KBM-7 (cell line): ENCODE measurements at places on chromosomes 12 and 14.

DNA sequence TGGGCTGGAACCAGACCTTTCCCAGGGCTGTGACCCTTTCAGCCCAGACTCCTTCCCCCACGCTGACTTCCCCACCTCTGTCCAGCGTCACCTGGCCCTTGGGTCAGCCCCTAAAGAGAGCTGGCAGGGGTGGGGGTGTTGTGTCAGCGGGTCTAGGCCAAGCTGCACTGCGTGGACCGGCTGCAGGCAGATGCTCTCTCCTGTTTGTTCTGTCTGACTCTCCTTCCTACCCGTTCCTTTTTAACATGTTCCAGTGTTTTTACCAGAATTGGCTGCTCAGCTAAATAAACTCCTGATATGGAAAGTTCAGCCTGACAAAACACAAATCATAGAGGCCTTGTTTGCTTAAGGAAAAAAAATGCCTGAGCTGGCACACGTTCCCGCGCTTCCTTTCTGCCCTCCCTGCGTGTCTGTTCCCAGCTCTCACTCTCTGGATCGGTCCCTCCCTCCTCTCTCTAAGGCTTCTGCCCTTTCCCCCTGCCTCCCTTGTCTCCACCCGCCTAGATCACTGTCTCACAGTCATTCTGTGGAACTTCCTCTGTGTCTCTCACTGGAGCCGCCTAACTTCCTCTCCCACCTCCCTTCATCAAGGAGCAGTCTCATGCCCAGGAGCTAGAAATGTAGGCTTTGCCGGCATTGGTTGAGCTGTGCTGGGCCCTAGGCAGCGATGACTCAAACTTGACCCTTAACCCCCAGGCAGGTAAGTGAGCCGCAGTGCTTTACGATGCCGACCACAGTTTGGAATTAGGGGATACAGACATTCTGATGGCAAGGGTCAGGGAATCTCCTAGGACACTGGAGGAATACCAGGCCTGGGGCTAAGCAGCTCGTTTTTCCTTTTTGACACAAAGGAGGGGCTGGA is 15.5 kb upstream of the MLXIP start:
- DNase-seq: peak; percentile 92

DNA sequence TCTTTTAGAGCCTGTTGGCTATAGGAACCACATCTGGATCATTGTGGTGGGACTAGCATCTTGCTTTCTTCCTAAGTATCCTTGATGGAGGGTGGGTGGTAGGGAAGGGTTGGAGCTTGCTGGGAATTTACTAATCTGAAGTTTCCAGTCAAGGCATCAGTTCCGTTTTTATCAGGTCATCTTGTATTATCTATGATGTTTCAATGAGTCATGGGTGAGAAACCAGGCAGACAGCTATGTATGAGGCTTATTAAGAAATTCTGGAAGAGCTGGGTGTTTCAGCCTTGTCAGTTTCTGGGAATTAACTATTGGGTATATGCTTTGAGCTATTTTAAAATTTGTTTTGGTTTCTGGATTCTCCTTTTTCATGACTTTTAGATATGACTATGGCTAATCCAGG is 11.3 kb downstream of the TSFM start:
- no peak for DNase-seq

GRCh38 chr12:89343127-89343526 is 9.2 kb downstream of the DUSP6 start:
- no peak for DNase-seq

DNA sequence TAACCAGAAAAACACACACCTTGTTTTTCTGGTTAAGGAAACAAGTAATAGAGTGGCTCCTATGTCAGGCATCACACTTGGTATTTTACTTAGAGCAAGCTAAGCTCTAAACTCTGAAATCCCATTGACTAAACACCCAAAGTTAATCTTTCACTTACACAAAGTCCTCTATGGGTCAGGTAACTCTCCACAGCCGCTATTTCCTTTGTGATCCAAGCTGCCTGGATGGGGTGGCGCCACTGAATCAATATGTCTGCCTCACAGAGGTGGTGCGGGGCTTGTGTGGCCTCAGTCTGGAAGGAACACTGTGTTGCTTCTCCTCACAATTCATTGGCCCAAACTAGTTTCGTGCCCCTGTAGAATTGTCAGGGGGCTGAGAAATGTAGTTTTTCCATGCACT is 160.0 kb upstream of the E2F7 start:
- no peak for DNase-seq

GRCh38 chr12:132788375-132789098 is 26.9 kb upstream of the ANKLE2 start:
- no peak for DNase-seq

- DNase-seq: no peak
These were observed 42.8 kb downstream of the NKX2-1 start for GRCh38 chr14:36477266-36477665.

- no peak for DNase-seq
These were observed 338.4 kb downstream of the ADAMTS20 start for GRCh38 chr12:43213608-43214007.

GRCh38 chr14:64704743-64705380 is 638 bp downstream of the PLEKHG3 start:
- peak; percentile 43 for DNase-seq

DNA sequence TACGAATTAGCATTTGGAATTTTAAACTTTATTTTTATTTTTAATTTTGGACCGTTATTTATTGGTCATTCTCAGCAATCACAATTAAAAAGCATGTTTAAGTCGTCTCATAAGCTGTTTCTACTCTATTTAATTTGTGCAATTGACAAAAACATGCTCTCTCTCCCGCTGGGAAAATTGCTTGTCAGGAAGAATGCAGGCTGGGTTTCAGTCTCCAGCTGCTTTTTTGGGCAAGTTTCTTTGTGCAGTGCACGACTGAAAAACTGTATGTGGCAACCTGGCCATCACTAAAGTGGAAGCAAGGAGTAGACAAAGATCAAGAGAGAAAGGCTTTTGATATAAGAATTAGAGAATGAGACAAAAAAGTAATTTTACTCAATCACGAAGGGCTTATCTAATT is 941.5 kb upstream of the MDGA2 start:
- no peak for DNase-seq

- DNase-seq: peak; percentile 29
These were observed 6.8 kb downstream of the ACAD10 start for GRCh38 chr12:111692575-111693210.

DNA sequence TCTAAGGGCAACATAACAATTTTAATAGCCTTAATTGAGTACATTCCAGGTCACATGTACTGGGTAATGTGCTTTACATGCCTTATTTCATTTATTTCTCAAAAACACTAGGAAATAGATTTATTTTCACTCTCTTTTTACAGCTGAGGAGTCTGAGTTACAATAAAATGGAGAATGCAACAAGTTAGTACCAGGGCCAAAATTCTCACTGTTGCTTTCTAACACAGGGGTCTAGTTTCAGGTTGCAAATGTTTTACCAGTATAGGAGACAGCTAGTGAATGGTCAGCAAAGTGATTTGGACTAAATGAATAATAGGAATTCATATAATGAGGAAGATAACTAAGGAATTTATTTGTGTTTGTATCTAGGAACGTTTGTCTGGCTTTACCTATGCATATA is 137.3 kb downstream of the RASSF9 start:
- DNase-seq: no peak

DNA sequence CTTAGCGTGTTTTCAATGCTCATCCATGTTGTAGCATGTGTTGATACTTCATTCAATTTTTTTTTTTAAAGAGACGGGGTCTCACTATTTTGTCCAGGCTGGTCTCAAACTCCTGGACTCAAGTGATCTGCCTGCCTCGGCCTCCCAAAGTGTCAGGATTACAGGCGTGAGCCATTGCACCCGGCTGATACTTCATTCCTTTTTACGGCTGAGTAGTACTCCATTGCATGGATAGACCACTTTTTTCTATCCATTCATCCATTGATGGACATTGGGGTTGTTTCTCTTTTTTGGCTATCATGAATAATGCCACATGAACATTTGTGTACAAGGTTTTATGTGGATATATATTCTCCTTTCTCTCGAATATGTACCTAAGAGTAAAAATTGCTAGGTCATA is 1.2 kb downstream of the P2RX7 start:
- DNase-seq: no peak

- no peak for DNase-seq
These were observed 2.1 kb downstream of the TTC6 start for GRCh38 chr14:37597538-37597913.

DNA sequence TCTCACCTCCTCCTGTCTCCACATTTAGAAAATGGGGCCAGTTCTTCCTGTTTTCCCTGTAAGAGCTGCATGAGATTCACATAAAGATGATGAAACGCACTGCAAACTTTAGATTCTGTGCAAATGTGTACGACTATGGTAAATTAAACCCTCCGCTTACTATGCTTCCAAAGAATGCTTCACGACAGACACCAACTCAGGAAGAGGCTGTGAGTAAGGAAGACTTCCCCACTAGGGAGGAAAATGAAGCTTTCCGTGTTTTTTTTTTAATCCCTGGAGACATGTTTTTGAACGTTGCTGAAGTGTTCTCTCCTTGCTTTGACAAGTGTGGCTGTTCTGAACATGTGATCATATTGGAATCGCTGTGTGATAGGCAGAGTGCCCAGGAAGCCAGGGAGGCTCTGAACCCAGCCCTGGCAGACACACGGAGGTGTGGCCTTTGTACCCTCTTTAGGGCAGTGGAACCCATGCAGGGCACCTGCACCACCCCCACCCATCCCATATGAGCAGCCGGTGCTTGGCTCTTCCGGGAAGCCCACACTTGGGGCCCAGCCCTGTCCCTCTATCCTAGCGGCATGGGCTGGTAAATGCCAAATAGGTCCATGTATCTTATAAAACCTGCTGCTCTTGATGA is 7.5 kb upstream of the SYNE3 start:
- peak; percentile 70 for DNase-seq

DNA sequence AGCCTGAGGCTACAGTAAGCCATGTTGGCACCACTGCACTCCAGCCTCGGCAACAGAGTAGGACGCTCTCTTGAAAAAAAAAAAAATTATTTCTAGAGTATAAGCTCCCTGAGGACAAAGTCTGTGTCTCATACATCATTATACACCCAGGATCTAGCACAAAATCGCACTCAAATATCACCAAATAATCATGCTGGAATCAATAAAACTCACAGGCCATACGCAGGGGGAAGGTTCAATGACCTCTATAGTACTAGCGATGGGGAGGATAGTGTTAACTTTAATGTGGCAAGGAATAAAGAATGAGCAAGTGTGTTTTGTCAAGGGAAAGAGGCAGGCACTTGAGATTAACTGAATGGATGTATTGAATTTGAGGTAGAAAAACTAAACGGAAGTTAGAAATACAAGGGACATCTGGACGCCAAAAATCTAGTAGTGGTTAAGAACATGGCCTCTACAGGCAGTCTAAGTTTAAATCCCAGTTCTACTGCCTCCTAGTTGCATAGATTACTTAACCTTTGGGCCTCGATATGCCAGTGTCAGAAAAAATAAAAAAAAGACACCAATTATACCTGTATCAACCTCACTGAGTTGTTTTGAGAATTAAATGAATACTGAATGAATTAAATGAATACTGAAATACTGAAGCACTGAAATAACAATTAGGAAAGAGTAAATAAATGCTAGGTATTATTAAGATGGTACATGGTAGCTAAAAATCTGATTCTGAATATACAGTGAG is 4.4 kb upstream of the AP4S1 start:
- DNase-seq: no peak

- no peak for DNase-seq
These were observed 402.2 kb upstream of the USP15 start for GRCh38 chr12:61857968-61858367.

GRCh38 chr14:78259831-78260230 is 89.7 kb downstream of the NRXN3 start:
- no peak for DNase-seq

- DNase-seq: peak; percentile 38
These were observed 34.4 kb downstream of the PROX2 start for GRCh38 chr14:74841230-74842207.

- DNase-seq: no peak
These were observed at the start of gene SIX6 for GRCh38 chr14:60508707-60509437. TSS of gene SIX6 (plus strand) at chr14:60509146. CDS start at chr14:60509399, 253 bp downstream.

DNA sequence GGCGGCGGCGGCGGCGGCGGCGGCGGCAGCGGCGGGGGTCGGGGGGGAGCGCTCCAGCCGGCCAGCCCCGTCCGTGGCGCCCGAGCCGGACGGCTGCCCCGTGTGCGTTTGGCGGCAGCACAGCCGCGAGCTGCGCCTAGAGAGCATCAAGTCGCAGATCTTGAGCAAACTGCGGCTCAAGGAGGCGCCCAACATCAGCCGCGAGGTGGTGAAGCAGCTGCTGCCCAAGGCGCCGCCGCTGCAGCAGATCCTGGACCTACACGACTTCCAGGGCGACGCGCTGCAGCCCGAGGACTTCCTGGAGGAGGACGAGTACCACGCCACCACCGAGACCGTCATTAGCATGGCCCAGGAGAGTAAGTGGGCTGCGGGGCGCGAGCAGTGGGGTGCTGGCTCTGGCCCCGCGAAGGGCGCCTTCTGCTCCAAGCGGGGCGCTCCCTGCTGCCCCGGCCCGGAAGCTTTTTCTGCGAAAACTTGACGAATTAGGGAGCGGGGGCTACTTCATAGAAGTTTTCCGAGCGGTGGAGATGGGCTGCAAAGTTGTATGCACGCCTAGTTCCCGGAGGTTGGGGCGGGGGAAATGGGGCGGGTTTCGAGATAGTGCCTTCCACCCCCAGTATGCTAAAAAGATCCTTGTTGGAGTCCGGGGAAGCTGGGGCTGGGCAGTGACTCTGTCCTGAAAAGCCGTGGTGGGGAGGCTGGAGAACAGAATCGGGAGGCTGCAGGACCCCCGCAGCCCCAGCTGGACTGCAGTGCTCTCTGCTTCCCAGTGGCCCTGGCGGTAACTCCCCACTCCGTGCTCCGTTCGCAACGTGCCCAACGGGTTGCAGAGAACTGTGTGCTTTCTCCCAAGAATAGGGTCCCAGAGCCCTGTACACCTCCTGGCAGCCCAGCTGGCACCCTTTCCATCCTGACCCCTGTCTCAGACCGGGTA is 751 bp downstream of the GDF11 start:
- DNase-seq: peak; percentile 56

DNA sequence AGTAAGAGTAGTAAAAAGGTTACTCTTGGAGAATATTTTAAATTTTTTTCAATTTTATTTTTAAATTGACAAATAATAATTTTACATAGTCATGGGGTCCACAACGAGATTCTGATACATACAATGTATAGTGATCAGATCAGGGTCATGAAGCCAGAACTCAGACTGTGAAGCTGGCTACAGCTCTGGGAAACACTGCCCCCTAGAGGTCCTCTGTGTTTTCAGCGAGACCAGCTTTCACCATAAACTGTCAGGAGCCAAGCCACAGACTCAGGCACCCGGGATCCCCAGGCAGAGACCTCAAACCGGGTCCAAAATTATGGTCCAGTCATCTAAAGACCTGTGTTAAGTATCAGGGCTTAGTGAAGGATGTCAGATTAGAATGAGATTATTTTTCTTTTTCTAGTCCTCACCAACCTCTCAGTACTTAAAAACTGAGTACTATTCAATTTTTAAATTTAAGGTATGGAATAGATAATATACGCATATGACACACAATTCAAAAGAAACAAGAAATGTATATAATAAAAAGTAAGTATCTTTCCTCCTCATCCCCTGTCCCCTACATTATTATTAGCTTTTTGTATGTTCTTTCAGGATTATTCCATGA is 397.1 kb downstream of the MDGA2 start:
- peak; percentile 35 for DNase-seq

GRCh38 chr12:109687250-109687649 is 26.4 kb upstream of the FAM222A start:
- no peak for DNase-seq

GRCh38 chr14:44657696-44658388 is 150.8 kb upstream of the FSCB start:
- peak; percentile 8 for DNase-seq

- no peak for DNase-seq
These were observed 3.1 kb upstream of the SLCO1B3 start for GRCh38 chr12:20807192-20808080.

- no peak for DNase-seq
These were observed 13.4 kb downstream of the JAG2 start for GRCh38 chr14:105155071-105155651.

GRCh38 chr14:27958757-27959156 is 807.8 kb upstream of the FOXG1 start:
- DNase-seq: no peak
